ENCODE measurements at places on chromosomes 3 and 15.

- no peak for DNase-seq
Measured at GRCh38 chr3:45774581-45775521, 21.5 kb downstream of the SLC6A20 start.

GRCh38 chr3:141482245-141482922, 4.4 kb upstream of the RASA2 start:
- no peak for DNase-seq

DNA sequence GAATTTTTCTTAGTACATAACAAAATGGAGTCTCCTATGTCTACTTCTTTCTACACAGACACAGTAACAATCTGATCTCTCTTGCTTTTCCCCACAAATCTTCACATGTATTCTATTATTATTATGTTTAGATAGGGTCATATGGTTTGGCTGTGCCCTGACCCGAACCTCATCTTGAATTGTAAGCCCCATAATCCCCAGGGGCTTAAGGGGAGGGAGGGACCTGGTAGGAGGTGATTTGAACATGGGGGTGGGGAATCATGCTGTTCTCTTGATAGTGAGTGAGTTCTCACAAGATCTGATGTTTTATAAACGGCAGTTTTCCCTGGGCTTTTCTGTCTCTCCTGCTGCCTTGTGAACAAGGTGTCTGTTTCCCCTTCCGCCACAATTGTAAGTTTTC, 86.7 kb upstream of the SELENOK start:
- no peak for DNase-seq

GRCh38 chr15:72538931-72539330, 64.8 kb downstream of the ARIH1 start:
- no peak for DNase-seq

- DNase-seq, result no peak
Measured at GRCh38 chr3:74562558-74563269, 51.7 kb downstream of the CNTN3 start.

GRCh38 chr3:114857299-114857701, 289.8 kb downstream of the ZBTB20 start:
- DNase-seq, result no peak

DNA sequence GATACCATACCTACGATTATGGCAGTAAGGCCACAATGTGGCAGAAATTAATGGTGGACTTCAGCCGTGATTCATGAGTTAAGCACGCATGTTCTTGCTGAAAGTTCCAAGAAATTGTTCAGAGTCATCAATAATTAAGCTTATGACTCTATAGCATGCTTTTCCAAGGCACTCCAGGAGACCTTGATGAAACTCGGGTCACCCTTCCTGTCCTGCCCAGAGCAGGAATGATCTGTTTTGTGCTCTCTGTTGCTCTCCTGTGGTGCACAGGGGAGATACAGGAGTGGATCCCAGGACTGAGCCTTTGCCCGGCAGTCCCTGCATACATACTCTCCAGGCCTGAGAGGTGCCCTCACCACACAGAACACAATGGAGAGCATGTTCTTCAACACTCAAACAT, 141.6 kb upstream of the SLC2A2 start:
- no peak for DNase-seq

DNA sequence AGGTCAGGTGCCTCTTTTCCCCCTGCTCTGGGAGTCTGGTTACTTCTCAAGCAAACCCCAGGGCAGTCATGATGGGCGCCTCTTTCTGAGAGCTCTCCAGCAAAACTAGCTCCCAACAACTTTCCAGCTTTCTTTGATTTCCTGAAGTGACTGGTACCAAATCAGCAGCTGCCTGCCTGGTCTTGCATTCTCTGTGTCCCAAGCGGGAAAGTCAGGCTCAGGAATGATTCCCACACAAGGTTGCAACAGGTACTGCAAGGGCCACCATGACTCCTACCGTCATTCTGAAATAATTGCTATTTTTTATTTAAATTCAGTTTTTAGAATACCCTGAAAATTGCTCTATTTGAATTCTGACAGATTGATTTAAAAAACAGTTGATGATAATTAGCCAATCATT, 658.7 kb downstream of the SQOR start:
- no peak for DNase-seq

DNA sequence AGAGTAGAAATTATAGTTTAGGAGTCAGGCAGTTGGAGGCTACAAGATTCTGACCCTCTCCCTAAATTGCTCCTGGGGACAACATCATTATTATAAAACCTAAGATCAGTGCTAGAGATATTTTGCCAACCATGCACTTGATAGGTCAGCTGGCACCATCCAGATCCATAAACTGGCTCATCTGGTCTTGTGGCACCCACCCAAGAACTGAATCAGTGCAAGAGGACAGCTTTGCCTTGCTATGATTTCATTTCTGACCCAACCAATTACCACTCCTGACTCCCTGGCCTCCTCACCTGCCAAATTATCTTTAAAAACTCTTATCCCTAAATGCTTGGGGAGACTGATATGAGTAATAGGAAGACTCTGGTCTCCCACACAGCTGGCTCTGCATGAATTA, 461.1 kb upstream of the TGFBR2 start:
- DNase-seq, result no peak

- DNase-seq, result no peak
Measured at GRCh38 chr3:21955406-21955805, 204.4 kb upstream of the ZNF385D start.

GRCh38 chr3:123759871-123760270, 124.3 kb downstream of the MYLK start:
- DNase-seq, result no peak

GRCh38 chr3:7204848-7205156, 343.9 kb downstream of the GRM7 start:
- no peak for DNase-seq

- no peak for DNase-seq
Measured at GRCh38 chr3:133827684-133828083, 22.1 kb downstream of the SRPRB start.

DNA sequence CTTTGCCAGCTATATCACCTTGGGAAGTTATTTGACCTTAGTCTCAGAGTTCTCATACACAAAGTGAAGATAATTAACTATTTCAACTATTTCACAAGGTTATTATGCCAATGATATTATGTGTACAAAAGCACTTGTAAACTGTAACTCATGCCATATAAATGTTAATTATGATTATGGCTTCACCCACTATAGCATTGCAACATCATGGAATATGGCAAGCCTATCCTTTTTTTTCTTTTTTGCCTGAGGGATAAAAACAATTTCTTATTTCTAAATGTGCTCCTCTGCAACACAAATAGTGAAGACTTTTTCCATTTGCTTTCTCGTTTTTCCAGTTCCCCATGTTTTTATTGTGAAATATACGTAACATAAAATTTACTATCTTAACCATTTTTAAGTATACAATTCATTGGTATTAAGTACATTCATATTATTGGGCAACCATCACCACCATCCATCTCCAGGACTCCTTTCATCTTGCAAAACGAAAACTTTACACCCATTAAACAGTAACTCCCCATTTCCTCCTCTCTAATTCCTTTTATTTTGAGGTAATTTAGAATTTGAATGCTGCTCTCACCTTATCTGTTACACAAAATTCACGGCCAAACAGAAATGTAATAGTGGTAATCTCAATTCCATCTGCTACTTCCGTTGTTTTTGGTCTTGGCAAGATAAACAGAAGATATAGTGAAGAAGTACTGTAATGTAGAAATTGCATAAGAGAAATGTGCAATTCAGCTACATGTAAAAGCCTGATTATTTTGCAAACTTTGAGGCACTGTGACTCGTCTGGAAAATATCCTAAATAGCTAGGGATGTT, 46.3 kb downstream of the NANOGP8 start:
- DNase-seq, result no peak

- DNase-seq, result no peak
Measured at GRCh38 chr3:38164643-38164951, 740 bp upstream of the OXSR1 start.

Measured in natural killer cell (primary cell).